Colonic mucosa (tissue), 4 donors: ENCODE measurements at places on chromosomes 5 and 9. TPM values are rescaled to one million over a fixed set of nuclear protein-coding genes. Genes with fewer than 3 reads are reported as not detected.

DNA sequence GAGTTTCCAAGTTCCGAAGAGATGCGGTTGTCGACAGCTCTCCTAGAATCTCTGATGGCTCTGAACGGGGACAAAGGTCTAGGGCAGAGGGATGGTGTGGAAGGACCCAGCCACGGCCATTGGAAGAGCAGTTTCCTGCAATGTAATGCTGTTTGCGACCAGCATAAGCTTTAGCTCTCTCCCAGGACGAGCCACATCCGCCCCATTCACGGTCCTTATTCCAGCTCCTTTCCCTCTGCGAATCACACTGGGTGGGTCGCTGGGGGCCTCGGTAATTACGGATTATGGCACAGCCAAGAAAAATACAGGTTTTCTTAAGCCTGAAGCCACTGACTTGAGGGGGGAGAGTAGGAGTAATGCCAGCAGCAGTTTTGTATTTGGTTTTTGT, 22.7 kb downstream of the ANXA2R start:
- DNase-seq: peak; percentile 43

GRCh38 chr5:87909382-87909781, 359.3 kb downstream of the TMEM161B start:
- DNase-seq: no peak

Gene TNFSF15
- 0.84 TPM for total RNA-seq

Gene PCSK5
- 36.7 TPM for total RNA-seq

DNA sequence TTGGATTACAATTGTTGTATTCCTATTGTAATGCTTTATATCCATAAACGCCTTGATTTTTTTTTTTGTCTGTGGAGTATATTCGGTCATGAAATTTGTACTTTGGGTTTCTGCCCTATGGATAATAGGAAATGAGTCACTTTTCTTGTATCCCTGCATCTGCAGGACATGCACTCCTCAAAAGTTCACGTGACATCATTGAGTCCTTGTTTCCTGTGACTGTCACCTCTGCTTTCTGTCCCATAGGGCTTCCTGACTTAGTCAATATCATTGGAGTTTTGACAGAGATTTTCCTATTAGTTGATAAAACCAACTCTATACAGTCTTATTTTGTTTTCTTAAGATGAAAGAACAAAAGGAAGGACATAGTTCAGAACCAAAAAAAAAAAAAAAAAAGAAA, 356.3 kb downstream of the MAT2B start:
- no peak for DNase-seq

- no peak for DNase-seq
These were observed 95.5 kb downstream of the CAMSAP1 start for GRCh38 chr9:135811801-135812200.

GRCh38 chr5:31047621-31048020, 145.9 kb upstream of the CDH6 start:
- DNase-seq: no peak

- no peak for DNase-seq
These were observed 97.5 kb upstream of the ARAP3 start for GRCh38 chr5:141779503-141779973.

DNA sequence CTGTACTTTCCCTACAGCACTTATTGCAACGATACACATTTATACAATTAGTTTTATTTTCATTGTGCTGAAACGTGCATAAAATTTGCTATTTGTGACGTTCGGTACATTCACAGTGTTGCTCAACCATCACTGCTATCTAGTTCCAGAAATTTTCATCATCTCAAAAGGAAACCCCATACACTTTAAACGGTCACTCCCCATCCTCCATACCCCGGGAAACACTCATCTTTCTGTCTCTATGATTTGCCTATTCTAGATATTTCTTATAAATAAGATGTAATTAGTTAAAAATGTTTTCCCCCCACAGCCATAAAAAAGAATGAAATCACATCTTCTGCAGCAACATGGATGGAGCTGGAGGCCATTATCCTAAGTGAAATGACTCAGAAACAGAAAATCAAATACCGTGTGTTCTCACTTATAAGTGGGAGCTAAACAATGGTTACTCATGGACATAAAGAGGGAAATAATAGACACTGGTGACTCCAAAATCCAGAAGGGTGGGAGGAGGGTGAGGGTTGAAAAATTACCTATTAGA, 40.2 kb upstream of the TEX48 start:
- DNase-seq: no peak

- no peak for DNase-seq
These were observed 12.4 kb downstream of the MAN1B1 start for GRCh38 chr9:137099231-137099630.

- DNase-seq: no peak
These were observed 488 bp upstream of the MCTP1 start for GRCh38 chr5:95285409-95285755.

Gene SPATA31A3
- not detected for total RNA-seq

Gene DNM1
- total RNA-seq: 6.8 TPM

DNA sequence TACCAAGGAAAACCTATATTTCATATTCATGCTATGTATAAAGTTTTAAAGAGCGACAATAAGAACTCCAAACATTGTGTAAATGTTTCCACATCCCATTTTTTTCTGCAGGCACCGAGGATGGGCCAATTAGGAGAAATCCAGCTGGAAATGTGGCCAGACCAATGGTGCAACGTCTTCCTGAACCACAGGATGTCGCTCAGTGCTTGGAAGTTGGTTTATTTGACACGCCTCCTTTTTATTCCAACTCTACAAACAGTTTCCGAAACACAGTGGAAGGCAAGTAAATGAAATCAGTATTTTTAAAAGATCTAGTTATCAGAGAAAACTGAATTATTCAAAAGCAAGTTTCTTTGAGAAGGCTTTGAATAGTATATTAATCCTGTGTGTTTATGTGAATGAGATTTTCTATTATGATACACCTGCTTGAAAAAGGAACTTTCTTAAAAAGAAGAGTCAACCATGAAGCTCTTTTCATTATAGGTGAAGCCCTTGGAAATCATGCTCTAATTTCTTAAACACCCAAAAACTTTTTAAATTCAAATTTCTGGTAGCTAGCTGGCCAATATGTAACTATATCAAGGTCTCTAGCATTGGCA, 9.1 kb downstream of the TYRP1 start:
- peak; percentile 50 for DNase-seq

Gene PCDHB2
- total RNA-seq: 0.40 TPM
